ENCODE measurements at places on chromosomes 16 and 17.

DNA sequence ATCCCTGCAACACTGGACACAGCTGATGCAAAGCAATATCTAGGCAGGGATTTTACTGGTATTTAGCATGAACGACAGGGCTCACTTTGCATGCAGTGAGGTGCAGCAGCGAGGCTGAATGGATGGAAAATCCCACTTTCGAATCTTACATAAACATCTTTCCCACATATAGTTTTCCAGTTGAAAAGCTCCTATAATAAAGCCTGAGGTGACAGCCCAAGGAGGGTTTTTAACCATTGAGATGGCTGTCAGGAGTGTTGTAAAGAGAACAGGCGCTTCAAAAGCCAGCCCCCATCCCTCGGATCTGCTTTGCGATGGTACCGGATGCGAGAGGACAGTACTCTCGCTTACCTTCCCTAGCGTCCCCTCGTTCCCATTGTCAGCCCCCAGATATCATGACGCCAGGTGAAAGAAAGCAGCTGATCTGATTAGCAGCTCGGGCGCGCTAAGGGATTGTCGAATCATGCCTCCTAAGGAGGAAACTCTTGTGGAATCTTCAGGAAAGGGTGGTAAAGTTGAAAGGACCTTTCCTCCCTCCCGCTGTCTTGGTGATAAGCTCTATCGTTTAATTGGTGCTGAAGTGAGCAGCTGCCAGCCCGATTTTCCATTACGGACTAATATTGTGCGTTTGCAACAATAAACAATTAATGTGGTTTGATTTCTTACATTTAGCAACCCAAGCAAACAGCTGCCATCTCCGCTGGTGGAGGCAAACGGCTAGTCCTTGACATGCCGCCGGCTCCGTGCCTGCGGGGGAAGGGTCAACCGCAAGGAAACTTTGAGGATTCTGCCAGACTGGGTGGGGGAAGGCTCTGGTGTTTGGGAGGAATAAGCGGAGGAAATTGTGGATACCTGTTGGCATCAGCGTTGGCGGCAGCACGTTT, 1.8 kb downstream of the CDH8 start:
- no peak for DNase-seq

- no peak for DNase-seq
Observed at GRCh38 chr16:1144476-1145382, 8.2 kb upstream of the CACNA1H start.

- no peak for DNase-seq
Observed at GRCh38 chr16:4184038-4184702, 57.7 kb downstream of the SRL start.

DNA sequence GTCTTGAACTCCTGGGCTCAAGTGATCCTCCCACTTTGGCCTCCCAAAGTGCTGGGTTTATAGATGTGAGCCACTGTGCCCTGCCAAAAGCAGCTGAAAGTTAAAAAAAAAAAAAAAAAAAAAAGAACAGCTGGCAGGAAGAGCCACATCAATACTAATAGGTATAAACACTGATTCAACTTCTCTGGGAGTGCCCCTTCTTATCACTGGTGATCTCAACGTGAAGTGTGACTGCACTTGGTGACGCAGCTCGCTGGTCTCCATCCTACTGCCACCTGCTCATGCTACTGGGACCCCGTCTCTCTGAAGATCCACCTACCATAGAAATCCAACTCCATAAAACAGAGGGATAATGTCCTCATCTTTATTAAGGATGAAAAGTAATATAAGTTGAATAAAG, 40.8 kb downstream of the RNF157 start:
- peak; percentile 28 for DNase-seq

DNA sequence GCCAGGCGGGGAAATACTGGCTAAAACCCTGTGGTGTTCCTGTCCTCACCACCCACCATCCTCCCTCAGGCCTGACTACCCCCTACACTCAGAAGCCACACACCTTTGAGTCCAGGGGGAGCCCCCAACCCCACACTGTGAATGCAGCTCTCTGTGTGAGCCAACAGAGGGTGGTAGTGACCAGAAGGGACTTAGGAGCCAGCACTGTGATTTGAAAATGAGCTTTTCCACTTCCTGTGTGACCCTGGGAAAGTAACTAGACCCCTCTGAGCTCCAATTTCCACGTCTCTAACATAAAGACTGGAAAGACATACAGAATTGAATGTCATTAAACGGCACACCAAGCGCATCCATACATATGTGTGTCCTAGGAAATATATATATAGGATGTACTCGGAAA, 58.7 kb downstream of the SDK2 start:
- no peak for DNase-seq

GRCh38 chr16:10642964-10643363, 51.8 kb downstream of the TEKT5 start:
- no peak for DNase-seq

All from activated CD8-positive, alpha-beta memory T cell treated with anti-CD3 and anti-CD28 coated beads for 1 hour (primary cell).